ENCODE measurements at places on chromosomes 7 and 10. TPM values are rescaled to one million over a fixed set of nuclear protein-coding genes. Genes with fewer than 3 reads are reported as not detected.

- no peak overlapping the region for H3K4me3 ChIP-seq
- no peaks in the 10 kb centered on the region for H3K36me3 ChIP-seq
- no peak overlapping the region for H3K27ac ChIP-seq
- H3K27me3 ChIP-seq = peaks cover 16% of the 10 kb centered on the region
- DNase-seq = no peak
Measured at GRCh38 chr10:104735036-104735756, 94.1 kb downstream of the SORCS3 start.

GRCh38 chr7:71705901-71706596 is 574.1 kb downstream of the GALNT17 start:
- DNase-seq = no peak
- H3K4me1 ChIP-seq = no peaks in the 10 kb centered on the region
- no peaks in the 10 kb centered on the region for H3K27me3 ChIP-seq
- H3K27ac ChIP-seq = no peak overlapping the region

- H3K27ac ChIP-seq = no peak overlapping the region
- H3K4me1 ChIP-seq = no peaks in the 10 kb centered on the region
- no peak overlapping the region for H3K4me3 ChIP-seq
- DNase-seq = no peak
- no peaks in the 10 kb centered on the region for H3K36me3 ChIP-seq
Measured at GRCh38 chr7:119270644-119271043, 1002.3 kb upstream of the KCND2 start.

GRCh38 chr7:100044718-100045117 is 4.9 kb upstream of the ZSCAN21 start:
- no peak overlapping the region for H3K27ac ChIP-seq
- no peak for DNase-seq
- H3K36me3 ChIP-seq = no peaks in the 10 kb centered on the region
- H3K4me1 ChIP-seq = no peaks in the 10 kb centered on the region

GRCh38 chr10:86944471-86944870 is 12.9 kb downstream of the MMRN2 start:
- H3K36me3 ChIP-seq = no peaks in the 10 kb centered on the region

DNA sequence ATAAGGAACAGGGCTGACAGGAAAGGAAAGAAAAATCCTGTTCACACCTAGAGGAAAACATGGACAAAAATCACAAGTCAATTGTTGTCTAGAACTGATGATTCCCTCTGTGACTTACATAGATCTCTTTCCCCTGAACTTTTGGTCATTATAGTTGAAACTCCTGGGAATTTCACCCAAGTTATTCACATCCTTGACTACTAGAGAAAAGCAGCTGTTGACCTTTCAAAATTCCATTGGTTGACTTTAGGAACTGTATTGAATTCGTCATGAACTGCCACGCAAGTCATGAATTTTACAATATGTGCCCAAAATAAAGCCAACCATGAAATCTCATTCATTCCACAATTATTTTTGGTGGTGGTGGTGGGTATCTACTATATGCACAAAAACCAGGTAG is 104.3 kb downstream of the UBE2H start:
- no peak overlapping the region for H3K27ac ChIP-seq
- no peak for DNase-seq
- no peak overlapping the region for H3K4me3 ChIP-seq
- H3K36me3 ChIP-seq = no peaks in the 10 kb centered on the region

GRCh38 chr10:125166658-125167057 is 6.3 kb upstream of the CTBP2 start:
- peaks cover 9% of the 10 kb centered on the region for H3K4me1 ChIP-seq
- no peak for DNase-seq
- no peak overlapping the region for H3K4me3 ChIP-seq
- H3K27ac ChIP-seq = no peak overlapping the region

DNA sequence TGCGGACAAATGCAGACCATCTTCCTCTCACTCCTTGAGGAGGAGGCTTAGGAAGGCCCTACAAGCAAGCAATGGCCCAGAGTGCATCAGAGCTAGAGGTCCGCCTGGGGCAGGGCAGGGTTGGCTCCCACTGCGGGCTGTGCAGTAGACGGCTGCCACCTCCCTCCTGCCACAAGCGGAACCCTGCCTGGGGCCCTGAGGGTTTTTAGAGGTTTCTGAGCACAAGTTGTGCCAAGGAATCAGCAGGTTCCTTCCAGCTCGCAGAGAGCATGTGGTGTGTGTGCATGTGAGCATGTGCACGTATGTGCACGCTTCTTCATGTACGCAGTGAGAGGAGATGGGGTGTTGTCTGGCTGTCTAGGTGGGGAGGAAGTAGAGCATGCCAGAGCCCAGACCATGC is 25.9 kb upstream of the SMARCD3 start:
- no peak for DNase-seq
- H3K36me3 ChIP-seq = no peaks in the 10 kb centered on the region
- H3K27ac ChIP-seq = no peak overlapping the region
- no peaks in the 10 kb centered on the region for H3K4me1 ChIP-seq
- H3K4me3 ChIP-seq = no peak overlapping the region
- no peaks in the 10 kb centered on the region for H3K27me3 ChIP-seq

Gene LRRC17
- total RNA-seq = 50.8 TPM

Gene OR9A2
- not detected for total RNA-seq

Gene PON1
- 37.4 TPM for total RNA-seq

Gene NACAD
- total RNA-seq = 1.4 TPM

Gene FAM25A
- total RNA-seq = not detected

Gene PRF1
- not detected for total RNA-seq

All from hepatocyte (in vitro differentiated cells).